NCI-H774 (cell line): ENCODE measurements at places on chromosomes 1 and 21.

DNA sequence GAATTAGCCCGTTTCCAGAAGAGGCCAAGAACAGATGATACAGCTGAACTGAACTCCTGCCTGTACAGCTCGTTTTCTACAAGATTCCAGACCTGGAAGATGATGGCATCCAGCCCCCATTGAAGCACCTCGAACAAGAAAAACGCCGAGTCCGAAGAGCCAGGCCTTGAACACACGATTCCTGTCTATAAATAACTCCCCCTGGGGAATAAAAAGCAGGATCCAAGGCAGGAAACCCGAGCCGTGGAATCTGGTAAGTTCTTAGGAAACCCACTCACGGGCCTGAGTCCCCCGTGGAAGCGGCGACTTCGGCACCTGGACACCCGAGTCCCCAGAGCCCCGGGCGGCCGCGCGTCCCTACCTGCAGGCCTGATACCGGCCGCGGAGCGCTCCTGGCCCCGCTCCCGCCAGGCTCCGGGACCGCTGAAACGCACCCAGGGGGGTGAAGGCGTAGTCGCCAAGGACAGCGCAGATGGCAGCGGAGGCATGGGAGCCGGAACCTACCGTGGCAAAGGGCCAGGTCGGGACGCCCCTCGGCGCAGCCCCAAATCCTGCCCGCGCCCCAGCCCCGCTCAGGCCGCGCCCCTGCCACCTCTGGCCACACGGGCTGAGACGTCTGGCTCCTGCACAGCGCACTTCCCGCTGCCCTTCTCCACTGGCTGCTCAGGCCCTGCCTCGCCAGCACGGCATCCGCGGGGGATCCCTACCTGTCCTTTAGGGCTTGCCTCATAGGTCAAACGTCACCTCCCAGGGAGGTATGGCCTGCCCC is 14.0 kb upstream of the HLCS start:
- DNase-seq: peak; percentile 36

DNA sequence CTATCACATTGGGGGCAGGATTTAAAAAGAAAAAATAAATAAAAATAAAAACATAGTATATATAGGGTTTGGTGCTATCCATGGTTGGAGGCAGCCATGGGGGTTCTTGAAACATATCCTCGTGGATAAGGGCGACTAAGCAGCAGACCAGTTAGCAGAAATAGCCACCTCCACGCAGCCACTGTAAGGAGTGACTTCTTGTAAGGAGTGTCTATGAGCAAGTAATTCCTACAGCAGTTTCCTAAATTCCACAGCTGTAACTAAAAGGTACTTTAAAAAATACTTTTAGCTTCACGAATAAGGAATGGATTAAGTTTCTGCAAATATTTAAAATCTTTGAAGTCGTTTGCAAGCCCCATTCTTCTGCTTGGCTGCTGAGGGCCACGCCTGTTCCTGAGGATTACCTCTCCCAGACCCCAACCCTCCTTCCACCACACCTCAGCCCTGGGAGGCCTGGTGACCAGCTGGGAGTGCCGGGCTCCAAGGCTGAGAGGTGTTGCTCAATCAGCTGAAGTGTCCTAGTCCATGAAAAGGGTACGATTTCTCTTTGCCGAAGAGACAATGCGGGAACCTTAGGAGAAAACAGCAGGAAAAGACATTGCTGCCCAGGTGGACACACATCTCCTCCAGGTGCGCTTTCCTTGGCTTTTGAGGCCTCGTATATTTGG is 115.3 kb downstream of the ADSS2 start:
- no peak for DNase-seq

- DNase-seq: no peak
Observed at GRCh38 chr1:187383366-187383765, 554.6 kb downstream of the PLA2G4A start.

DNA sequence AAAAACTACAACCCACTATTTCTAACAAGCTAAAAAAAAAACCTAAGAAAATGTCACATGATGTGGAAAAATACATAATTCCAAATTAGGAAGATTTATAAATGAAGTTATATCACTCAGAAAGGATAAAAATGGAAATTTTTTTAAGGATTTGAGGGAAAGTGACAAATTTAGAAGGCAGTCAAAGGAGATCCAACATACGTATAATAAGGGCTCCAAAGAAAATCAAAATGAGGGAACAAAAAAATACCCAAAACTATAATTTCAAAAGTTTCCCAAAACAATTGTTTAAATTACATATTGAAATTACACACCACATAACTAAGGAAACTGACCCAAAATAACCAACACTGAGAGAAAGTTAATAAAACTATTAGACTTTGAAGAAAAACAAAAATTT is 381.1 kb upstream of the KAZN start:
- DNase-seq: no peak

DNA sequence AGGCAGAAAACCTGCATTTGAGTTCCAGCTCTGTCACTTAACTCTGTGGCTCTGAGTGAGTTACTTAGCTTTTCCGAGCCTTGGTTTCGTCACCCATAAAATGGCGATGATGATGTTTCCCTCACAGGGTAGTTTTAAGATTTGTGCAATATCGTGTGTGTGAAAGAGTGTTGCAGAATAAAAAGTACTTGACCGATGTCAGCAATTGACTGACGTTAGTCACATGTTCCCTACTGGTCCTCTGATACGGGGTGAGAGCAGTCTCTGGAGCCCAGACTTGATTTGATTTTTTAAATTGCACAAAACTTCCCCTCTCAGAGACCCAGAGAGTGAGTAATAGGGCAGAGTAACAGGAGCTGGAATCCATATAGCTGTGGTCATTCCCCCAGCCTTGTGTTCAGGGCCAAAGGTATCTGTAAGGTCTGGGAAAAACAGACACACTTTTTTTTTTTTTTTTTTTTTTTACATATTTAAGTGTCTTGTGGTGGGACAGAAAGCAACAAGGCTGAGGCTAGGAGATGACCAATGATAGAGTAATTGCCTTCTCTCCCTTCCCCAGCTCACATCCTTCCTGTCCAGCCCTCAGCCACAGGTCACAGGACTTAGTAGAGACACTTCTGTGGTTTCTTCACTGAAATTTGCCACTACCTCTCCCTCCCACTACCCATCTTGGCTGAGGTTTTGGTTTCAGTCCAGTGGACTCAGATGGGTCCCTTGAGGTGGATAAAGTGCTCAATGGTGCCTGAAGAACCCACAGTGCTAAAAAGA is 2.0 kb downstream of the FCER1G start:
- no peak for DNase-seq

- DNase-seq: no peak
Observed at GRCh38 chr1:88980870-88981269, 11.6 kb downstream of the KYAT3 start.
